ENCODE measurements at places on chromosomes 11 and 22.

GRCh38 chr11:1502954-1503707 lies 16.6 kb upstream of the MOB2 start:
- DNase-seq, result no peak

- no peak for DNase-seq
Observed at GRCh38 chr22:42548597-42549330, 5.0 kb upstream of the SERHL2 start.

DNA sequence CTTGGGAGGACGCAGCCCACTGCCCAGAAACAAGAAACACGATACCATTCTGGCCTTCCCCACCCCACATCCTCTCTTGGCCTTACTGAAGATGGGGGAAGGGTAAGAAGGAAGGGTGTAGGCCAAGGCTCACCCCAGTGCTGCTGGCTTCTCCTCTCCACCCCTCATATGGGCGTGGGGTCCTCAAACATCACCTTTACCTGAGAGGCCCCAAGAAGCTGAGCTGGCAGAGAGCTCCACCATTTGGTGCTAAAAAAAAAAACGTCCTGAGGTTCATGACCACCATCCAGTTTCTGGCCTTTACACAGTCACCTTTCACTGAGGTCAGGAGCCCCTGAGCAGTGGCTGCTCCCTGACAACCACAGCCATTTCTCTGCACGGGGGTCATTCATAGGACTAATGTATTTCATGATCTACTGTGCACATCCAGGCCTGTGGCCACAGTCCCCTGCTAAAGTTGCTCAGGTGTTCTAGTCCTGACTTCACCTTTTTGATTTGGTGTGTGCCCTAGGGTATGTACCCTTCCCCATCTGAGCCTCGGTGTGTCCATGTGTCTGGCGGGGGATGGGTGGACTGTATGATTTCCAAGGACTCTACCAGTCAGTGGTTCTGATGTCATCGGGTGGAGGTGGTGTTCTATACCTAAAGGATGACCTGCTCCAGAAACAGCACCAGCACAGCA lies 15.1 kb downstream of the RHOG start:
- no peak for DNase-seq

DNA sequence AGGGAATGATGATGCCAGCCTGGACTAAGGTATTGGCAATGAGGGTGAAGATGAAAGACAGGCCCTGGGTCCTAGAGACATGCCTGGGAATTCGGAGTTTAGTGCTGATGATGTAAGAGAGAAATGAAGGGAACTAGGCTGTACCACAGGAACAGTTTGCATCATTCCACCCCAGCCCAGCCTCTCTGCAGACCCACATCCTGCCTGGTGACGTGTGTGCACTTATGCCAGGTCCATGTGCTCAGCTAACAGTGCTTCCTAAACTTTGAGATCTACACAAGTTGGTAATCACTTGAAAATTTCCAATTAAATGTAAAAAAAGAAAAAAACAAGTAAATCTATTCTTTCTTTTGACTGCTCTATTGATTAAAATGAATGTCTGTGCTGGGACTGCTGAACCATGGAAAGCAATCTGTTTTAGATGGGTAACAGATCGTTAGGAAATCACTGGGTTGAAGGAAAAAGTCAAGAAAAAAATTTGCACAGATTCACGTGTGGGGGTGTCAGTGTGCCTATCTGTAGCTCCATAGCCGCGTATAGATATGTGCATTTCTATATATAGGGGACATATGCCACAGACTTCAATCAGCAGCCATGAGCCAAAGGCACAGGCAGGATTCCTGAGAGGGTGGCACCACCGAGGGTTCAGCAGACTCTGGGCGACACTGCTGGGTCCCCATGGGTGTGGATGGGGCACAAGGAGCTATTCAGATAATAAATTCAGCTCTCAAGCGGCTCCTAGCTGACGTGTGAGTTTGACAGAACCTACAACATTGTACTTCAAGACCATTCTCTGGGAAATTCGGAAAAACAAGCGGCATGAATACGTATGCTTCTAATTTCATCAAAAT lies 131.1 kb upstream of the OPCML start:
- DNase-seq, result no peak

GRCh38 chr11:58900479-58901420 lies 38.5 kb upstream of the GLYATL1 start:
- DNase-seq, result no peak

GRCh38 chr11:12599408-12600143 lies 74.6 kb upstream of the TEAD1 start:
- DNase-seq, result no peak

DNA sequence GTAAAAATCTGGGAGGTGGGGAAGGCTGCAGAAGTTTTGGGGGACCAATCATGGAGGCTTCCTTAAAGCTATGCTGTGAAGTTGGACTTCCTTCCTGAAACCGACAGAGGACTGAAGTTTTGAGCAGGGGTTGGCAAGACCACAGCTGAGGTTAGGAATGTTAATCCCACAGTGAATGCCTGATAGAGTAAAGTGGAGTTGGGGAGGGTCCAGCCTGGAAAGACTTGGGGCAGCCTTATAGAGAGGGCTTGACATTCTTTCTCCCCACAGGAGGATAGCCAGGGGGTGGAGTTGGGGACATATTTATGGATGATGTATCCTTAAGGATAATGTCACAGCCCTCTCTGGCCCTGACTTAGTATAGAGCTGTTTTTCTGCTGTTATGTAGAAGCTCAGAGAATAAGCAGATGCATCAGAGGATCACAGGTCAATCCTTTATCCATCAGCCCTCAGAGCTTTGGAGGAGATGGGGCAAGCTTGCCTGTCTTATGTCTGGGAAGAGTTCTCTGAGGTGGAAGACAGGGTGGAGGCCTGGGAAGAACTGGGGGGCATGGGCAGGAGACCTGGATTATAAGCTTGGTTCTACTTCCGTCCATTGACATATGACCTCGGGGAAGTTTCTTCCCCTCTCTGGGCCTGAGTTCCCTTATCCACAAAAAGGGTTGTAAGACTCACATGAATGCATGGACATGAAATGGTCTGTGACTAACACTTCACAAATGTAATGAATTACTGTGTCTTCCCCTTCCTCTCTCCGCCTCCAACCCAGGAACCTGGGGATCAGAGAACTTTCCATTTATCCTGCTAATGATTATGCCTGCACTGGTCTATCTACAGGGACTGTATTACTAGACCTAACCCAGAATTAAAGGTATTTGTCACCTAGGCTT lies 317.8 kb downstream of the MIAT start:
- DNase-seq, result no peak

DNA sequence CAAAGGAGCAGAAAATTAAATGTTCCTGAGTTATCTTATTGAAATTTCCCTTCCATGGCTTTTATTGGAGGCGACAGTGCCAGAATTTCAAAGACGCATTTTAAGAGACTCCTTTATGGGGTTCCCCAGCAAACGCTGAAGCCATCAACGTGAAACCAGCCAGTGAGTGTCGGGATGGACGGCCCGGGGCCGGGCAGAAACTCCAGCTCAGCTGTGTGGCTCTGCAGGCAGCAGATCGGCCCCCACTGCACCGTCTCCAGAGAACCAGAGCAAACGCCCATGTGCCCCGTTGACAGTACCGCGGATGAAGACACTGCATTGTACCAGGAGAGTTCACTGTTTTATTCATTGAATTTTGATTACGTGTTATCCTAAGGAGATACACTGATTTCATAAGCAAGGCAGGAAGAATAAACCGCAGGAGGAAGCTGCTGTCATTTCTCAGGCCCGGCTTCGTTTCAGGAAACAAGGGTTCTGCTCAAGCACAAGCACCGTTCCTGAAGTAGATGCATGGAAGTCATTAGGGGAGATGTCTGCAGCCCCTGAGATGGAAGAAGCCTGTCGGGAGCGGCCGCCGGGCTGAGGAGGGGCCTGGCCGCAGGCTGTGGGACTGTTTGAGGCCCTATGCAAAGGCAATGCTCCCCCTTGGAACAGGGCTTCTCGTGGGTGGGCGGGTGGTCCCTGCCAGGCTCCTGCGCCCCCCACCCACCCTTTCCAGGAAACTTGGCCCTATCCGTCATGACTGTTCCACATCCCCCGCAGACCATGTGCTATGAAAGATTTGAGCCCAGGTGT lies 639.7 kb downstream of the TBC1D22A start:
- DNase-seq, result no peak

DNA sequence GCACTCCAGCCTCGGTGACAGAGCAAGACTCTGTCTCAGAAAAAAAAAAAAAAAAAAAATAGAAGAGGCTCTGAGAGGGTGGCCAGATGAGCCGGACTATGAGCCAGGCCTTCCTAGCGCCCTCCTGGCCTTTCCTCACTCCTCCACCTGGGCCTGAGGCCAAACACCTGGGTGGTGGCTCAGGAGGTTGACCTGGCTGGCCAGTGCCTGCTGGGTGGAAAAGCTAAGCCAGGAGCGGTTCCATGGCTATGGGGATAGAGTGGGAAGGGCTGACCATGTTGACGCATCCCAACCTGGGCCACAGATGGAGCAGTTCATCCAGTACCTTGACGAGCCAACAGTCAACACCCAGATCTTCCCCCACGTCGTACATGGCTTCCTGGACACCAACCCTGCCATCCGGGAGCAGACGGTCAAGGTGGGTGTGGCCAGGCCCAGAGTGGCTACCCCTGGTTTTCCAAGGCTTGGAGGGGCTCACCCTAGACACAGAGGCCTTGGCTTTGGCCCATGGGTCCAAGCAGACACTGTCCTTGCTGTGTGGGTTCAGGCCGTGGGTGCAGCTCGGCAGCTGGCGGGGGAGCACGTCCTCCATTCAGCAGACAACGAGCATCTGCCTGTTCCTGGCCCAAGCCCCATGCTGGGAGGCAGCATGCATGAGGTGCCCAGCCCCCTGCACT lies 7.6 kb downstream of the SCYL1 start:
- DNase-seq, result no peak

GRCh38 chr11:72639502-72640375 lies 34.5 kb downstream of the PDE2A start:
- no peak for DNase-seq

DNA sequence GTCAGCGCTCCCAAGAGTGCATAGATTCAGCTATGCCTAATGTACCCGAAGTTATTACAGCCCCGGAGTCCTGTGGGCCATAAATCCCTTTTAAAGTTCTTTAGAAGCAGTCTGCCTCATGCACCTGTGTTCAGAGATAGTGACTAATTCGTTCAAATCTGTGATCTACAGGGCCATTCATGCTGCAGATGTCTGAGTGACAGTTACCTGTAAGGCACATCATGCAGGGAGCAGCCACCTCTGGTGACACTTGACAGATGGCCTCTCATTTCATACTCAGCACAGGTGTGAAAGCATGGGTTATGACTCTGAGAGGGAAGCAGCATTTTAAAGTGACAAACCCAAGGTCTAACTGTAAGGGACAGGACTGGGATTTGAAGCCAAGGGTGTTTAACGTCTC lies 2.4 kb upstream of the E2F8 start:
- no peak for DNase-seq

GRCh38 chr11:22407921-22408320 lies 69.7 kb downstream of the SLC17A6 start:
- DNase-seq, result no peak

GRCh38 chr11:113477321-113477720 lies 2.1 kb upstream of the DRD2 start:
- no peak for DNase-seq

GRCh38 chr11:18566406-18566805 lies 22.1 kb downstream of the UEVLD start:
- DNase-seq, result no peak

- DNase-seq, result no peak
Observed at GRCh38 chr11:91857179-91857578, 367.4 kb upstream of the FAT3 start.

GRCh38 chr11:9490376-9490775 lies 29.6 kb downstream of the ZNF143 start:
- no peak for DNase-seq

DNA sequence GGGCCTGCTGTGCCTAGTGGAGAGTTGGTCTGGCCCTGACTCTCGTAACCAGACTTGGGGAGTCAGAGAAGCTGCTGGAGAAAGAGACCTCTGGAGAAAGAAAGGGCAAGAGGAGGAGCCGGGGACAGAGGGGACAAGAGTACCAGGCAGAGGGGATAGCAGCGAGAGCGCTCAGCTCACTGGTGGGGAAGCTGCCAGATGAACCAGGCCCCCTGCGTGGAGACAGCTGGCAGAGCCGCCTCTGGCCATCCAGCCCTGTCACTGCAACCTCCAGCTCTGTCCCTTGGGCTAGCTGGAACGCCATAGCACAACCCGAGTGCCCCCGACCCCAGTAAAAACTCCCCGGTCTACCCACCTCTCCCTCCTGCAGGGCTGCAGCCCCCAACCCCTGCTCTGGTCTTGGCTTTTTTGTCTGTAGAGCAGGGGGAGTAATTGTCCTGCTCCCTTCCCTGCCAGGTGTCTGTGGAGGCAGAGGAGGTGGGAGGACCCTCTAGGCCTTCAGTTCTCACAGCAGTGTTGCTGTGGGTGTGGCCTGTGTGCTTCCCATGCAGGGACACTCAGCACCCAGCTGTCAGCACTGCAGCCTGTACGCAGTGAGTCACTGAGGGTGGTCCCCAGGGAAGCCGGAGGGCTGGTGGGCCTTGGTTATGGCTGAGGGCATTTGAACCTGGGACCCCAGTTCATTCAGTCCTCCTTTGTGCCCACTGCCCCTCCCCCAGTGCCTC lies 4.8 kb upstream of the SUN2 start:
- DNase-seq, result no peak

DNA sequence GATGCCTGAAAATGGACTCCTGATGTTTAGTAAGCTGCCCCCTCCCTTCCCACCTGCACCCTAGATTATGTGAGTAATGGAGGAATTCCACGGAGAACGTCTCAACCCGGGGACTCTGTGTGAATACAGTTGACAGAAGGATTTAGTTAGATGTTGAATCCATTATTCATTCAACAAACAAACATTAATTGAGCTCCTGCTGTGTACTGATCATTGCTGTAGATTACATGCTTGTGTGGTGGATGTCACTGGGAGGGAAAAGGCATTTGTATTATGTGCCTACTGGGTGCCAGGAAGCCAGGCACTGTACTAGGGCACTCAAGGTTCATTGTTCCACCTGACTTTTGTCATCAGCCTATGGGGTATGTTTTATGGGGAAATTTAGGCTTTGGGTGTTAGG lies 22.9 kb upstream of the CRYBB3 start:
- DNase-seq, result no peak

DNA sequence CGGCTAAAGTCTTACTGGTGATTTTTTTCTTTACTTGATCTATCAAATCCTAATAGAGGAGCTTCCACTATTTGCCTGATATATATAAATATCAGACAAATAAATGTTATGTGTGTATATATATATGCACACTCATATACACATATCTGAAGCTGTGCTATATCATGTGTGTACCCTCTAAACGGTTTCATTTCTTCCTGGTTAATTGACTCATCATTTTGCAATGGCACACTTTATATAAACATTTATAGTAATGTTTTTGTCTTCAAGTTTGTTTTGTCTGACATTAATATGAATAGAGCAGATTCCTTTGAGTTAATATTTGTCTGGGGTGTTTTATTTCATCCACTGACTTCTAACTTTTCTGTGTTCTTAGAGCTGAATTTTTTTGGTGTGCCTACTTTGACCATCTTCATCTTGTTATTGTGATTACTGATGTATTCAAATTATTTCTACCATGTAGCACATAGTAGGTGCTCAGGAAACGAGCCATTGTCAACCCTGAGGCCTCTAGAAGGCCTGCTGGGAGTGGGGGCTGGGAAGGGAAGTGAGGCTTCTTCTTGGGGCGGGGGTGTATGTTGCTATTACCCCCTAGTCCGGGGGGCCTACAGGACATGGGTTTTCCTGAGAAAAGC lies 82.6 kb downstream of the LRRC32 start:
- DNase-seq, result no peak
